MG63 (cell line): ENCODE measurements at places on chromosomes 3 and 15. TPM values are rescaled to one million over a fixed set of nuclear protein-coding genes. Genes with fewer than 3 reads are reported as not detected.
A peak's percentile ranks its signal among the peaks of the same experiment; 100 is the strongest.

GRCh38 chr15:80203361-80203885 lies 48.6 kb downstream of the CTXND1 start:
- DNase-seq, result no peak

DNA sequence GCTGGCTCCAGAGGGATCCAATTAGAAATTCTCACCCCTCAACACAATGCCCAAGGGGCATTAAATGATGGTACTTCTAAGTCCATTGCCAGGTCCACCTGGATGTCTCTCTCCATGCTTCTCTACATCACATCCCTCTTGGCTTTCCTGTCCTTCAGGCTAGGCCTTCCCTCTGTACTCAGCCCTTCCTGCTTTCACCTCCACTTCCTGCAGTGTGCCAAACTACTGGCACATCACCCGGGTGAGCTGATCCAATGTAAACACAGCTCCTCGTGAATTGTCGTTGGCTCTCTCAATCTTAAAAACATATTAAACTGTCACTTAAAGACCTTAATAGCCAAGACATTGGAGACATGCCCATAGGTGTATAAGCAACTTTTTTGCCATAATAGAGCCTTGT lies 4.0 kb downstream of the LMCD1 start:
- peak; percentile 33 for DNase-seq

GRCh38 chr3:170599091-170599490 lies 13.2 kb upstream of the SLC7A14 start:
- no peak for DNase-seq

DNA sequence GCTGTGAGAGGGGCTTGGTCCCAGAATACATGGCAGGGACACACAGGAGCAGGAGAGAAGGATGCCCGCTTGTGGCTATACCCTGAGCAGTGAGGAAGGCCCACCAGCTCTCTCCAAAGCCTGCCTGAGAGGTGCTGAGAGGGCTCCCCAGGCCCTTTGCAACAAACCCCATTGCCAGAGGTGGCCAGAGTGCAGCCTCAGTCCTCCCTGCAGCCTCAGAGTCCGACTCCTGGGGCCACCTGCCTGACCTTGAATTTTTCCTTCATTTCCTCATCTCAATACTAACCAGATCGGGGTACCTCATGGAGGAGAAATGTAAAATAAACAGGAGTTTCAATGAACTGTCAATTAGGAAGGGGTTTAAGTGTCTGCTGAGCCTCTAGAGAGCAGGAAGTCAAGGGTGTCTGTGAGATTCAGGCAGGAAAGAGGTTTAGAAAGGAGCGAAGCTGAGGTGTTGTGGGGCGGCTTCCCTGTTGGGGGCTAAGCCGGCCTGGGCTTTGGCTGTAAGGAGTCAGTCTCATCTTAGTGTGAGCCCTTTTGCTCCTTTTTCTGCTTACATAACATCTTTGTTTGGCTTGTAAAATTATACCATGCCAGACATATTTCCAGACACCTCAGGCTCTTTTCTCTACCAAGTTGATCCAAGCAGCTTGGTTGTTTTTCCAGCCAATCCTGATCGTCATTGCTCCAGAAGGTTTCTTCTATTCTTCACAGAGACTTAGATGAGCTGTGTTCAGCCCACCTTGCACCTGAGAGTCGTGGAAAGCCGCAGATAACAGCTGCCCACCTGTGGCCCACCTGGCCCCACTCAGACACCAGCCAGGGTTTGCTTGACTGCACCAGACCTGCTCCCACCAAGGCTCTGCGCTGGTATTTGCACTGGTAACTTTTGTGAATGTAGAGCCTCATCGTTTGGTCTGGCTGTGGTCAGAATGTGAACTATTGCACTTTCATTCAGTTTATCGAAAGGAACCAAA lies 36.7 kb downstream of the CMTM7 start:
- DNase-seq, result no peak

GRCh38 chr3:142960322-142960850 lies 3.1 kb downstream of the PAQR9 start:
- DNase-seq, result no peak

GRCh38 chr15:69813881-69814280 lies 283.8 kb downstream of the TLE3 start:
- DNase-seq, result no peak

DNA sequence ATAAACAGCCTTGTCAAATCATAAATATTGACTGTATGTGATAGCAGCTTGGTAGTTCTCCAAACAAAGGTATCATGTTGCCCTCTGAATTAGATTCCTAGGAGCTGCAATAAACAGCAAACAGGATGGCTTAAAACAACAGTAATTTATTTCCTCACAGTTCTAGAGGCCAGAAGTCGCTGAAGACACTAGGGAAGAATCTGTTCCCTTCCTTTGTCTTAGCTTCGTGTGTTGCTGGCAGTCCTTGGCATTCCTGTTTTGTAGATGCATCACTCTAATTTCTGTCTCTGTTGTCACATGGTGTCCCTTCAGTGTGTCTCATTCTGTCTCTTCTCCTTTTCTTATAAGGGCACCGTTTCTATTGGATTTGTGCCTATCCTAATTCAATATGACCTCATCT lies 679.3 kb downstream of the OTOL1 start:
- DNase-seq, result no peak

DNA sequence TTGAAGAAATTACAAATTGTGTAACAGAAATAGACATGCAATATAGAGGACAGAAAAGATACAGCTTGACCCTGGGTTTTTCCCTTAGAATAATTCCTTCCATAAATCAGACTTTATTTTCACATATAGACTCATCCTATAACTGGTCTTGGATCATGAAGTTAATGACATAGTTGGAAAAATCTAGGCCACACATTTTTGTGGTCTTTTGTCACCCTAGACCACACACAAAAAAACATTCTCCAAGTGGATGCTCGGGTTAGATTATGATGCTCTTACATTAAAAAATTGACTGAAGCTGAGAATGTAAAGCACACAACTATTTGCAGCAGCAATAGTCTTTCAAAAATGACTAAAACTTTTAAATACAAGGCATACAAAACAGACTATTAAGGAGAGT lies 7.5 kb upstream of the PLA2G4D start:
- no peak for DNase-seq

- no peak for DNase-seq
These were observed 1033.9 kb downstream of the FHIT start for GRCh38 chr3:60217156-60217911.

DNA sequence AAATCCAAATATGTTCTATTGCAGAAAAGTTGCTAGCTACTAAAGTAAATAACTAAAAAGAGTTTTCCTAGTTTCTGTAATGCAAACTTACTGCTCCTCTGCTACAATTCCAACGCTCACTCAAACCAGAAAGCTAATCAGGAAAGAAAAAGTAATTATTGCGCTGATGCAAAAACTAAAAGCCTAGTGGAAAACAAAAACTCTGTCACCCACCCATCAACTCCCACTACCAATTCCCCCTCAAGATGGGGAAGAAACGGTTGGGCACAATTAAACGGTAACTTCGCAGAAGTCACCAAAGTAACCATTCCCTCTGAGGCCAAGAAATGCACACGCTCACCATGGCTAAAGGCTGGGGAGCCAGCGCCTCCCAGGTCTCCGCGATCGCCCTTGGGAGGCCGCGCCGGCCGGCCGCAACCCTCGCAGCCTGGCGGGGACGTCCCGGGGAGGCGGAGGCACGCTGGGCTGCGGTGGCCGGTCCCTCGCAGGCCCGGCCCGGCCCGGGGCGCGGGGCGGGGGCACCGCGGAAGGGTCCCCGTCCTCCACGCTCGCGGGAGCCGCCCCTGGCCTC lies 684 bp downstream of the SLTM start:
- peak; percentile 41 for DNase-seq

DNA sequence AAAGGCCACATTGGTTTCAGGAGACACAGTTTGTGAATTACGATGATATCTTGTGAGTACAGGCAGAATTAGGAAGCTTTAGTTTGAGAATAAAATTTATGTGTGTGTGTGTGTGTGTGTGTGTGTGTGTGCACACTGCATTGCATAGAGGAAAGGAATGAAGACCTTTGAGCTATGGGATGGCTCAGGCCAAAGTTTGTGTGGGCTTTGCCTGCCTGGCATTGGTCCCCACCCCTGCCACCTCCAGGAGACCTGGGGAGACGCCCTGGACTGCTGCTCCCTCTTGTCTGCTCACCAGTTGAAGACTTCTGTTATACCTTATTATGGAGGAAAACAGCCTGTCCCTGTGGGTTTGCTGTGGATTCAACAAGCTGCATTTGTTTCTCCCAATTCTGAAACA lies 37.2 kb downstream of the TIGIT start:
- no peak for DNase-seq

GRCh38 chr15:85044251-85044853 lies 62.7 kb downstream of the PDE8A start:
- DNase-seq, result peak; percentile 32

GRCh38 chr3:97839944-97840343 lies 18.1 kb downstream of the CRYBG3 start:
- no peak for DNase-seq

GRCh38 chr3:186318135-186318534 lies 43.9 kb downstream of the DGKG start:
- DNase-seq, result peak; percentile 16

- DNase-seq, result no peak
These were observed 91.3 kb downstream of the LARS2 start for GRCh38 chr3:45479621-45480035.

- DNase-seq, result no peak
These were observed 212.9 kb upstream of the CMC1 start for GRCh38 chr3:28028554-28028953.

- DNase-seq, result no peak
These were observed 72.3 kb upstream of the THBS1 start for GRCh38 chr15:39508536-39508935.

DNA sequence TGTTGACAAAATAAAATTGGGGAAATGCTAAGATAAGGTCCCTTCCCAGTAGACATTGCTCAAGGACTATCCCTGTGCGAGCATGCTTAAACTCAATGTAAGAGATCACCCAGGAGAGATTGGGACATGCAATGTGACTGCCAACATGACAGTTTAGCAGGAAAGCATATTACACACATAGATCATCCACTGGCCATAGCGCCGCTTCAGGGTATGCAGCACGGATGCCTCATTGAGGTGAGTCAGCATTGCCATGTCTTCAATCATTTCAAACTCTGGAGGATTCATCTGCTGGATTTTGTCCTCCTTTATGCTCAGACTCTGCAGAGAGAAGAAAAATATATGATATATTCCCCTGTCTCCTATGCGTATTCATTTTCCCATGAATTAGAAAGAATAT lies 8.9 kb downstream of the MYH15 start:
- no peak for DNase-seq

DNA sequence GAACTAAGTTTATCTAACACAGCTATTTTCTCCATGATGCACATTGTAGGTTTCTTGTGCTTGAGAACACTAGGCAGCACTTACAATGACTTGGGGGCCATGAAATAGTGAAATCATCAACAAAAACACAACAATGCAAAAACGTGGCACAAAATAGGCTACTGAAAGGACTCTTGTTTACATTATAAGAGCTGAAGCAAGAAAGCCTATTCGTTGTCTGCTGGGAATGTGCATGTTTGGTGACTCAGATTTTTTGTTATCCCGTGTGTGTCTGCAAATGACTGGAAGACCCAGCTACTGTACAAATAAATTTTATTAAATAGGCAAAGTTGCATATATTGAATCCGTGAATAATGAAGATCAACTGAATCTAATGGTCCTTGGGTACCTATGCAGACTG lies 85.0 kb downstream of the TCF12 start:
- peak; percentile 31 for DNase-seq

DNA sequence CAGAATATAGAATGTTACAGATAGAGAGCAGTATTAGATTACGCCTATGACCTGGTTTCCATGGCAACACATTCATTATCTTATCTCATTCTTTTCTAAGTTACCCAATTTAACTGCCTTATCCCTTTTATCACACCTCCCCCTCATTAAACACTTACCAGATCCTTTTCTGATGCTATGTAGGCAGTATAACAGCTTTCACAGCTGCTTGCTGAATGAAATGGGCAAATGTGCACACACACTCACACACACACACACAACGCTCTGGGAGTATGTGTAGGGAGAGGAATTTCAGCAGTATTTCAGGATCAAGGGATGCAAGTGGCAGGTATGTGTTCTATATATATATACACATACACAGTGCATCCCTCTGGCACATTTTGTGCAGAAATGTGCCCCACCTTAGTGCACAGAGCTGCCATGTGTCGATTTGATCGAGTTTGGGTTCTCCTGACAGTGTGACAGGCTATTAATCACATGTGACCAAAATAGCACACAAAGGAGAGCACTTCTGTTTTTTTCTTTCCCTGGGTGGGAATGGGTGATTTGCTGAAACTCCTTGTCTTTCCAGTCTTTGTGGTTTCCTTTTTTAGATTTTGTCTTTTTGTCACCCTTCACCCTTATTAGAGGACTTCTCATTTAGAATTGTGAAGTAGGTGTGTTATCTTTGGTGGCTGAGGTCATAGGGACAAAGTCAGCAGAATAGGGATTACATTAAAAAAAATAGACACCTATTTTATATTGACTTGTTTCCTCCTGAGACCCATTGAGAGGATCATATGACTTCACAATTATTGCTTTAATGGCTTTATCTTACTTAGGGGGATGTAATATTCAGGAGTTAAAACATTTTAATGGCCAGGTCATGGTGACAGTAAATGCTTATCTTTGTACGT lies 553.7 kb downstream of the PDCD6IP start:
- no peak for DNase-seq

DNA sequence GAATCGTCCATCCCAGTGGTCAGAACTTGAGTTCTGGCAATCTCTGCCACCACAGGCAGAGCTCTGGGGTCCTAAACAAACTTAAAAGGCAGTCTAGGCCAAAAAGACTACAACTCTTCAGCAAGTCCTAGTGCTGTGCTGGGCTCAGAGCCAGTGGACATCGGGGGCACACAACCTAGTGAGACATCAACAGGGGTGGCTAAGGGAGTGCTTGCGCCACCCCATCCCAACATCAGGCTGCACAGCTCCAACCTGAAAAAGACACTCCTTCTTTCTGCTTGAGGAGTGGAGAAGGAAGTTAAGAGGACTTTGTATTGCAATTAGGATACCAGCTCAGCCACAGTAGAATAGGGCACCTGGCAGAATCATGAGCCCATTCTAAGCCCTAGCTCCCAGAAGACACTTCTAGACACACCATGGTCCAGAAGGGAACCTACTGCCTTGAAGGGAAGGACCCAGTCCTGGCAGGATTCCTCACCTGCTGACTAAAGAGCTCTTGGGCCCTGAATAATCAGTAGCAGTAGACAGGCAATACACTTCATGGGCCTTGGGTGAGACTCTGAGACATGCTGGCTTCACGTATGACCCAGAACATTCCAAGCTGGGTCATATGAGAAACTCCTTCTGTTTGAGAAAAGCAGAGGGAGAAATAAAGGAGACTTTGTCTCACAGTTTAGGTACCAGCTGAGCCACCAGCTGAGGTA lies 72.0 kb downstream of the TFDP2 start:
- DNase-seq, result no peak

Gene CISH
- total RNA-seq, result 0.20 TPM in 1 of 2 replicates, not detected in the other

Gene DNAH12
- total RNA-seq, result not detected in 2 replicates

Gene KBTBD13
- not detected in 2 replicates for total RNA-seq

Gene SLC28A1
- not detected in 2 replicates for total RNA-seq

Gene WDR49
- total RNA-seq, result not detected in 2 replicates

Gene ACKR4
- 0.26 and 3.9 TPM in 2 replicates for total RNA-seq

Gene NANOGP8
- not detected in 2 replicates for total RNA-seq

Gene IMPG2
- total RNA-seq, result under 0.01 and 0.89 TPM in 2 replicates

Gene CLRN1
- total RNA-seq, result not detected in 2 replicates

Gene TUBGCP4
- 5.4 and 18.2 TPM in 2 replicates for total RNA-seq

Gene PARP15
- total RNA-seq, result 0.10 TPM in 1 of 2 replicates, not detected in the other

Gene LNP1
- 3.5 and 7.8 TPM in 2 replicates for total RNA-seq

Gene SLC27A2
- total RNA-seq, result 0.03 TPM in 1 of 2 replicates, not detected in the other

Gene LMAN1L
- total RNA-seq, result not detected in 2 replicates

Gene CCR3
- total RNA-seq, result not detected in 2 replicates

Gene CLEC3B
- 0.10 and 2.0 TPM in 2 replicates for total RNA-seq

Gene RTF1
- total RNA-seq, result 25.1 and 26.5 TPM in 2 replicates
